ENCODE measurements at places on chromosomes 6 and 20. TPM values are rescaled to one million over a fixed set of nuclear protein-coding genes. Genes with fewer than 3 reads are reported as not detected.

Gene TLDC2
- under 0.01 TPM for total RNA-seq

Gene MRAP2
- 7.7 TPM for total RNA-seq

Gene ERGIC3
- 233 TPM for total RNA-seq

Gene ENPP5
- 5.3 TPM for total RNA-seq

DNA sequence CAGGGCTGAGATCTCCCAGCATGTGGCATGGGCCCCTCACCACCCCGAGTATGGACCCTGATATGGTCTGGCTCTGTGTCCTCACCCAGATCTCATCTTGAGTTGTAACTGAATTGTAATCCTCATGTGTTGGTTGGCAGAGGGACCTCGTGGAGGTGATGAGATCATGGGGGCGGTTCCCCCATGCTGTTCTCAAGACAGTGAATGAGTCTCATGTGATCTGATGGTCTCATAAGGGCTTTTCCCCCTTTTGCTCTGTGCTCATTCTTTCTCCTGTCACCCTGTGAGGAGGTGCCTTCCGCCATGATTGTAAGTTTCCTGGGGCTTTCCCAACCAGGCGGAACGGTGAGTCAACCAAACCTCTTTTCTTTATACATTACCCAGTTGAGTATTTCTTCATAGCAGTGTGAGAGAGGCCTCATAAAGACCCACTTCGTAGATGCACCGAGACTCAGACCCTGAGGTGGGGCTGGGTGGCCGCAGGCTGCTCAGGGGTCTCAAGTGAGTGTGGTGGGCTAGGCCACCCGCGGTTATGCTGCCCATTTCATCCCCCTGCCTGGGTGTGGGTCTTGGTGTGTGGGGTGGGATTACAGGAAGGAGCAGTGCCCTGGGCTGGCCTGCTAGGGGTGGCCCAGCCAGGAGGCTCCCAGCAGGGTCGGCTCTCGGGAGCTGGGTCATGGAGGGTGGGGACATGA, 26.2 kb upstream of the GATA5 start:
- DNase-seq, result no peak

- no peak for DNase-seq
Observed at GRCh38 chr6:56477241-56477640, 165.4 kb downstream of the DST start.

DNA sequence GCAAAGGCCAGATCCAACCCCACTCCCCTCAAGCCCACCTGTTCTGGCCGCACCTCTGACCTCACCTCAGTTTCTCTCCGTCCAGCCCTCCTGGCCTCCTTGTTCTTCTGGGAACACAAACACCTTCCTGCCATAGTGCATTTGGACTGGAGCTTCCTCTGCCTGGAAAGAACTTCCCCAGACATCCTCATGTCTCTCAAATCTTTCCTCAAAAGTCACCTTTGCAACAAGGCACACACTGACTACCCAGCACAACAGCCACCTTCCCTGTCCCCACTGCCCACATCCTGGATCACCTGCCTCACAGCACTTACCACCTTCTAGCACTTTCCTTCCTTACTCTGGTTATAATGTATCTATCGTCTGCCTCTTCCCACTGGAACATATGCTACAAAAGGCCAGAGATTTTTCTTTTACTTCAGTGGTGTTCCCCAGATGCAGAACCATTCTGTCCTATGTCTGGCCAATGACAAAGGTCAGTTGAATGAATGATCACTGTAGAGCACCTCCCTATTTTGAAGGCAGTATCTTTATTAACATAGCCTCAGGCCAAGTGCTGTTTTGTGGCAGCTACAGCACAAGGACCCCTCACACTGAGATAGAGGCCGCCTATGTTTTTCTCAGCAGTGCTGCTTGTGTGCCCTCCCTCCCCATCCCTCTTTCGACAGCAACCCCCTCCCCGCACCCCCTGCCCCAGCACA, 4.1 kb downstream of the HLA-B start:
- DNase-seq, result no peak

- no peak for DNase-seq
Observed at GRCh38 chr6:146246028-146246427, 217.2 kb downstream of the GRM1 start.

- no peak for DNase-seq
Observed at GRCh38 chr20:3702611-3703391, 9.6 kb downstream of the SIGLEC1 start.

DNA sequence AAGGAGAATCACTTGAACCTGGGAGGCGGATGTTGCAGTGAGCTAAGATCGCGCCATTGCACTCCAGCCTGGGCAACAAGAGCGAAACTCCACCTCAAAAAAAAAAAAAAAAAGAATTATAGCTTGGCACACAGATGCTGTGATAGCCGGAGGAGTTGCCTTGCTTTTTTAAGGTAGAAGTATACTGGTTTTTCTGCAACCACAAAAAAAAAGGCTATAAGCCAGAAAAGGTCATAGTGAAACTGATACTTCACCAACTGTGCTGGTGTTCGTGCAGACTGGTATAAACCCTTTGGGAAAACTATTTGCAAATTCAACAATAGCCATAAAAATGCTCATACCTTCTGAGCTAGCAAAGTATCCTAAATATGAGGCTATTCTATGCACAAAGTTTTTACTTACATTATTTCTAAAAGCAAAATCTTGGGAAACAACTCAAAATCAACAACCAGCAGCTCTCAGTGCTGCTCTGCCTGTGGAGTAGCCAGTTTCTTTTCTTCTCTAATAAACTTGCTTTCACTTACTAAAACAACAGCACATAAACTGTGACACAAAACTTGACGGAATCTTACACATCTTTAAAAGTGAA, 44.0 kb downstream of the B4GALT5 start:
- no peak for DNase-seq

- no peak for DNase-seq
Observed at GRCh38 chr6:76682842-76683241, 610.4 kb upstream of the IMPG1 start.

DNA sequence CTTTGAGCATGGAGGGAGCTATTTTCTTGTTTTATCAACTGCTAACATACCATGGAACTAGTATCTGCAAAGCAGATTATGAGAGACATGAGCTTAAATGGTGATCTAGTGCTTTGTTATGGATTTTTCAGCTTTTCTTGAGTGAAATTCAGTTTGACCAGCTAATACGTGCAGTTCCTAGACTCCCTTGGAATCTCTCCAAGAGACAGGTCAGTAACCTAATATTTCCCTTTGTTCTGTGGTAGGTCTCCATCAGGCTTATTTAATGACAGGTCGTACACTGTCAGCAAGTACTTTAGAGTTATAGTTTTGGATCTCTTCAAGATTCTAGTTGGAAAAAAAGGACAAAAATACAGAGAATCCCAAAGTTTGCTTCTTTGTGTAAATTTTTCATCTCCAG, 43.9 kb downstream of the HDAC2 start:
- no peak for DNase-seq

DNA sequence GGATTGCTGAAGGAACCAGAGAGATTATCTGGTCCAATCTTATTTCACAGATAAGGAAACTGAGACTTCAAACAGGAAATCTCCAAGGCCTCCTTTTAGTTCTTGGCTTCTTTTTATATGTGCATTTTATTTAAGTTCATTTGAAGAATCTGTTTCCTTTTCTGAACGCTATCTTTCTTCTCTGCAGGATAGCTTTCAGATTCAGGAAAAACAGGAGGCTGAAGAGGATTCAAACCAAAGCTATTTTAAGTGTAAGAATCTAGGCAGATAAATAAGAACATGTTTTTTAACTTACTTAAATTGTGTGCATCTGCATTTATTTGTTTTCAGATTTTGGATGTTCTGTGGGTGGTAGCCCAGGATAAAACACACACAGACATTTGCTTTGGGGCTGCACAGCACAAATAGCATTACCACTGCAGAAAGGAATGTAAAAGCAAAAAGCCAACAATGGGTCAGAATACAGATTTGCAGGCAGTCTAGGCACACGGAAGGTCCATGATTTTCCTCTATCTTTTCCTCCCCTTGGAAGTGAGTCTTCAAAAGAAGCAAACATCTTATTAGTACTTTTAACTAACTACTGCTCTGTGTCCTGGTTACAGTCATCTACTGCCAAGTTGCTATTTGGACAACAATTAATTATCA, 188.8 kb upstream of the TBX18 start:
- no peak for DNase-seq

- DNase-seq, result no peak
Observed at GRCh38 chr6:128259029-128259724, 261.2 kb downstream of the PTPRK start.

DNA sequence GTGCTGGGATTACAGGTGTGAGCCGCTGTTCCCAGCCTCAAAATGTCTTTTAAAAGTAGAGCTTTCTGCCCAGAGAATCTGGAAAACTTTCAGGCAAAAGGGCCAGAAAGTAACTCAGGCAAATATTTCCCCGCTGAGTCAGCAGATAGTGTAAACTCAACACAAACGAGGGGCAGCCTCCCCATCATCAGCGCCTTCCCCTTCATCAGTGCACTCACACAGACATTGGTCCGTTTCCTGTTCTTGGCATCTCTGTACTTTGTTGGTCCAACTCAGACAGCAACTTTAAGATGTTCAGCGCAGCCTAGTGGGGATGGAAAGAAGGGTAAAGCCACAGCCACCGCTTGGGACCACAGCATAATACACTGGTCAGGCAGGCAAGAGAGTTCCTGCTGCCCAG, 69.5 kb downstream of the CSE1L start:
- DNase-seq, result no peak

- no peak for DNase-seq
Observed at GRCh38 chr6:111669326-111669725, 63.6 kb upstream of the TRAF3IP2 start.

DNA sequence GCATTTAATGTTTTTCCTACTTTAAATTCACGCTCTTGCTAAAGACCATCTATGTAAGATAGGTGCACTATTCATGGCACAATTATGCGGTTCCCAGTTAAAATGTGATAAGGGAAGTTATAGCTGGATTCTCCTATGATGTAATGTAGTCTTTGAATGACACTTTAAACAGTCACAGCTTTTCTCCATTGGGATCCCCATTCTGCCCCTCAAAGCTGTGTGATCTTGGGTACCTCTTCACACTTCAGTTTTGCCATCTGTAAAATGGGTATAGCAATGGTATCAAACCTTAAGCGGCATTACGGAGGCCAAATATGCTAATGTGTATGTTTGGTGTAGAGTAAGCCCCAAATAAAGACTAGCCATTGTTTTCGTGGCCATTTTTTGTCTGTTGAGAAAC, 64.7 kb upstream of the ZNF217 start:
- no peak for DNase-seq

- no peak for DNase-seq
Observed at GRCh38 chr6:41049521-41049920, 3.5 kb upstream of the APOBEC2 start.

GRCh38 chr20:5433352-5433751, 116.6 kb upstream of the PROKR2 start:
- no peak for DNase-seq

DNA sequence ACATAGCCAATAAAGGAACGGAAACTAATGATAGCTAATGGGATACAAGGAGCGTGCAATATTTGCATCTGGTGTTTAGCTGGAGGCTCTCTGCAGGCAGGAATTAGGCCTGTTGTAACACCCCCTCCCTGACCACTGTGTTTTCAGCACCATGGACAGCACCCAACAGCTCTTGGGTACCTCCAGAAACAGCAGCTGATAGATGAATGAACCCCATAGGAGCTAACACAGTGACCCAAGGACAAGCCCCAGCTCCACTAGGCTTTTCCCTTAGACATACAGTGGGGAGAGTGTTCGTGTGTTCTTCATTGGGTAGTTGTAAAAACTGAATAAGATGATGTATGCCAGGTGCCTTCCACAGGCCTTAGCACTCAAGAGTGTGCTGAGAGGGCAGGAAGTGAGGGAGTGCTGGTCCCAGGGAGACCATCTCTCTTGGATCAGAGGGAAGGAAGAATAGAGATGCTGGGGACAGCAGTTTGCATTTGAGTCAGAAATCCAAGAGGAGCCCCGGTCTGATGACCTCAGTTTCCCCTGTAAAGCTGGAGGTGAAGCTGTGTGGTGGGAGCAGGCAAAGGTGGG, 161.3 kb downstream of the PHACTR3 start:
- no peak for DNase-seq

DNA sequence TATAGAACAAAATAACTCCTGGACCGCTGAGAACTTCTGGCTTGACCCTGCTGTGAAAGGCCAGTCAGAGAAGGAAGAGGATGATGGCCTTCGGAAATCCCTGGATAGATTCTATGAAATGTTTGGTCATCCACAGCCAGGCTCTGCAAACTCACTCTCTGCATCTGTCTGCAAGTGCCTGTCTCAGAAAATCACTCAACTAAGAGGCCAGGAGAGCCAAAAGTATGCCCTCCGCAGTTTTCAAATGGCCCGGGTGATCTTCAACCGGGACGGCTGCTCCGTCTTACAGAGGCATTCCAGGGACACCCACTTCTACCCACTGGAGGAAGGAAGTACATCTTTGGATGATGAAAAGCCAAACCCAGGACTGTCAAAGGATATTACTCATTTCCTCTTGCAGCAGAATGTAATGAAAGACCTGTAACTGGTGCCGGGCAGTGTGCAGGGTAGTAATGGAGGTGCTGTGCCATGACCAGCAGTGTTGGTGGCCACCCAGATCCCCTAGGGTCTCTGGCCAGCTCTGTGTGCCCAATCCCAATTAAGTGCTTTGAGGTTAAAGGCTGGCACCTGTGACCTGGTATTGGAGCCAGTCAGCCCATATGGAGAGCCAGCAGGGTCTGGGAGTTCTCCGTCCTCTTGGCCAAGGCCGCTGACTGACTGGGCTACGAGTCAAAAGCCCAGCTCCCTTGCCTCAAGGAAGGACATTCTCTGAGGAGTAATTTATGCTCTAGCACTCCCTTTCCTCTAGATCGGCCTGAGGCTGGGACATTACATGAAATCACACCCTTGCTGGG, 87.1 kb downstream of the TRMT6 start:
- no peak for DNase-seq

DNA sequence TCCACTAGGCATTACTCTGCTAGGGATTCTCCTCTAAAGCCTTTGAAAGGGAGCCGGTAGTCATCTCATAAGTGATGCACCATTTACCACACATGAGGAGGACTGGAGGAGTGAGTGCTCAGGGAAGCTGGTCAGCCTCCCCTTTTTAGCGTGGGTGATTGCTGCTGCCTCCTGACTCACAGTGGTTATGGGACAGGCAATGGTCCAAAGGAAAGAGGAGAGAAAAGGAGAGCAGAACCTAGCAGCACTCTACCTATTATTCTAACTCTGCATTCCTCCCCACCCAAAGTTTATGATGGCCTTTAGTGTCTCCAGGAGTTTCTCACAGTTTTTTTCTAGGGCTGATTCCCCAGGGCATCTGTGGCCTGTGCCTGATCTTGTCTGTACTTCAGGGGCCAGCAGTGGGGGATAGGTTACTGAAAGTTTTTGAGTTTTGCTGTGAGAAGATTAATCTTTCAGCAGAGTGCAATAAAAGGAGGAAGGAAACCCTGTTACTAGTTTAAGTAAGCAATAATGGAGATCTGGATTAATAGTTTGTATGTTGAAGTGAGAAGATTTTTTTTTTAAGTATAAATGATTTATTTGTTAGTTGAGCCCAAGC, 36.4 kb upstream of the GCLC start:
- no peak for DNase-seq

Data from frontal cortex (tissue), 4 donors.